ENCODE measurements at places on chromosomes 12 and 14.

GRCh38 chr12:107091989-107092641 is 1.2 kb downstream of the CRY1 start:
- DNase-seq, result no peak

- no peak for DNase-seq
Observed at GRCh38 chr14:30129807-30130206, 202.2 kb upstream of the PRKD1 start.

DNA sequence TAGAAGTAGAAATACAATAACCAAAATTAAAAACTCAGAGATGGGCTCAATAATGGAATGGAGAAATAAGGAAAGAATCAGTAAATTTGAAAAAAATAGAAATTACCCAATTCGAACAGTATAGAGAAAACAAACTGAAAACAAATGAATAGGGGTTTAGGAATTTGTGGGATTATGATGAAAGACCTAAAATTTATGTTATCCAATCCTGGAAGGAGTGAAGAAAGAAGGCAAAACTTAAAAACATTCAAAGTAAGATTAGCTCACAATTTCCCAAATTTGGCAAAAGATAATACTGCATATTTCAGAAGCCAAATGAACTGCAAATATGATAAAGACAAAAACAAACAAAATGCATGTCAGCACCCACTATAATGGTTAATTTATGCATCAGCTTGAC is 177.1 kb downstream of the CCDC91 start:
- no peak for DNase-seq

DNA sequence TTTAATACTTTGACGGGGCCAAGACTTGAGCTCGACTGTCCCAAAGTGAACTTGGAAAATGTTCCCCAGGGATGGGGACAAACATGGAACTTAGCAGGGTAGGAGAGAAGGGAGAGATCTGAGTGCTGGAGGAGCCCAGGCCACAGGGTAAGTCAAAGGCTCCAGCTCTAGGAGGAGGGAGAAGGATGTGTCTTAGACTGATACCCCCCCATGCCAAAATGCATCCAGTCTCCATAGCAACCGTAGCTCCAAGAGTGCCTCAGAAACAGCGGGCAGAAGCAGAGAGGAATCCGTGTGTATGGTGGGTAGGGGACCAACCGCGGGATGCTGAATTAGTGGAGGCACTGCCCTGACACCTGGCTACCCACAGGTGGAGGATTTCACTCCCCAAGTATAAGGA is 845 bp upstream of the AGAP2 start:
- DNase-seq, result no peak

DNA sequence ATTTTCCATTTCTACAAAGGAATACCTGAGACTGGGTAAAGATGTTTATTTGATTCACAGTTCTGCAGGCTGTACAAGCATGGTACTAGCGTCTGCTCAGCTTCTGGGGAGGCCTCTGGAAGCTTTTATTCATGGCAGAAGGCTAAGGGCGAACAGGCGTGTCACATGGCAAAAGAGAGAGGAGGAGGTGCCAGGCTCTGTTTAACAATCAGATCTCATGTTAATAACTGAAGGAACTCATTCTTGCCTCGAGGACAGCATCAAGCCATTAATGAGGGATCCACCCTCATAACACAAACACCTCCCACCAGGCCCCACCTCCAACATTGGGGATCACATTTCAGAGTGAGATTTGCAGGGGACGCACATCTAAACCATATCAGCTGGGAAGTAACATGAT is 36.0 kb downstream of the PRB3 start:
- no peak for DNase-seq

- no peak for DNase-seq
Observed at GRCh38 chr14:93870377-93870776, 56.8 kb upstream of the FAM181A start.

DNA sequence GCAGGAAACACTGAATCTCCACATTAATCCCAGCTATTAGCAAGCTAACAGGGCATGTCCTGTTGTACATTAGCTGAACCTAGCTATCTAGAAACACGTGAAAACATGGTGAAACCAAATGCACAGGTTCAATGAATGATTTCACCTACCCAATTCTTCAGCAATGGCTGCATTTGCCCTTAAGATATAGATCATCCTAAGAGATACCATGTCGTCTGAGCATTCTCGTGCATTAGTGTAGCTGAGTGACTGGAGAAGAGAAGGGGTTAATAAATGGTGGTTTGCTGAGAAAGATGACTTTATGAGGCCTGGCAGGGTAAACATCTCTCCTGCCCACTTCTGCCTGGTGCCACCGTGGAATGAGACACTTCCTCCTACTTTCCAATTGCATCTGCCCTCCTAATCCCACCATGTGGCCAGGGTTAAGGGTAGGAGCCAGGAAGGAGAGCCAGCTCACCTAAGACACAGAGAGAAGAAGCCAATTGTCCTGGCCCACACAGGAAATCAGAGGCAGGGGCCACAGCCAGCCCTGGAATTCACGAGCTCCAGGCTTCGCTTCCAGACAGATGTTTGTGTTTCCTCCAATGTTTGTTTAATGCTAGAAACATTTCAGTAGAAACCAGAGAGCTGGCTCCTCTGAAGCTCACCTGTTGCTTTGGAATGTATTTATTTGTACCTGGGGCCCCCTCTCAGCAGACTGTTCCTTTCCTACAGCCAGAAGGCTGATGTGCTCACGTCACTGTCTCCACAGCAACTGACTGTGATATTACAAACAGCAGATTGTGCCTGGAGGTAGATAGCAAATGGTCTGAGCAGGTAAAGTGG is 126.0 kb upstream of the PARP11 start:
- no peak for DNase-seq

DNA sequence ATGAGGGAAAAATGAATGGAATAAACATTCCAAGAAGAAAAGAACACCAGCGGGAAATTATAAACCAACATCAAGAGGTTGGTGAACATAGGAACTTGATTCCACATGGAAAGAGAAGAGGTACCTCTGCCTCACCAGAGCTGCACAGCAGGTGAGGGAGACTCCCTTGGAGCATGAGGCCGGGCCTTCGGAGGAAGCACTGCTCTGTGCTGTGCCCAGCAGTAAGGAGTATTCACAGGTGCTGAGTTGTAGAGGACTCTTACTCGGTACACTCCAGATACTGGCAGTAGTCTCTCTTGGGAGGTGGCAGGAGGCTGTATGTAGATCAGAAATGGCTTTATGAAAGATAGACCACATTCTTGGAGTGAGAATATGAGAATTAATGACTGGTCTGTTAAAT is 76.0 kb downstream of the NPAS3 start:
- no peak for DNase-seq
